Motor neuron (in vitro differentiated cells): ENCODE measurements at places on chromosomes 2 and 18.

DNA sequence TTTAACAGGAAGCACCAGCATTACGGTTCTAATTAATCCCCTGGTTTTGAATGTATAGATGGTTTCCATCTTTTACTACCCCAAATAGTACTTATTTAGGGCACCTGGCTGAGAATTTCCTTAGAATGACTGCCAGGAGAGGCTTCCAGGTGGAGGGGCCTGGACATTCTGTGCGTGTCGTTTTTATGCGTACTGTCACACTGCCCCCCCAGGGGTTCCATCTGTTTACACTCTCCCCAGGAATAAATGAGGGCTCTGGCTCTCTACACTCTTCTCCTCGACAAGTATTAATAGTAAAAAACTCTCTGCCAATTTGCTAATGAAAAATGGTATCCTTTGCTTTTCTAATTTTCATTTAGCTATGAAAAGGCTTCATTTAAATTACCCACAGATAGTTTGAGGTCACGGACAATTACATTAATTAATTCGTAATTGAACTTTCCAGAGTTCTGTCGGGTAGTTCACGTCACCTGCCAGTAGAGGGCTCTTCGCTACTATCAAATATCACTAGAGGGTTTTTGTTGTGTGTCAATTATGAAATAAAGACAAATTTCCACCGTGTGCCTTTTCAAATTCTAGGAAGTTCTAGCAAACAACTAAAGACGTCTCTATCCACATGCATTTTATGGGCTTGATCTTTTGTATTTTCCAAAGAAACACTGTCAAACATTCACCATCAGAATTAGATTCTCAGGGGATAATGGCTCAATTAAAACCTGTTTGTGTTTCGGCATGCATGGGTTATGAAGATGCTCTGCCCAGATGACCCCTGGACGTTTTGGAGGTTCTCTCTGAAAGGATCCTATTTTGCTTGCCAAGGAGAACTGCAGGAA is 88.8 kb upstream of the ASB18 start:
- peak; percentile 54 for ATAC-seq

GRCh38 chr2:105439141-105439540 is 40.3 kb upstream of the FHL2 start:
- ATAC-seq, result no peak

- peak; percentile 41 for ATAC-seq
These were observed 1.1 kb upstream of the KCNIP3 start for GRCh38 chr2:95296011-95296410.

DNA sequence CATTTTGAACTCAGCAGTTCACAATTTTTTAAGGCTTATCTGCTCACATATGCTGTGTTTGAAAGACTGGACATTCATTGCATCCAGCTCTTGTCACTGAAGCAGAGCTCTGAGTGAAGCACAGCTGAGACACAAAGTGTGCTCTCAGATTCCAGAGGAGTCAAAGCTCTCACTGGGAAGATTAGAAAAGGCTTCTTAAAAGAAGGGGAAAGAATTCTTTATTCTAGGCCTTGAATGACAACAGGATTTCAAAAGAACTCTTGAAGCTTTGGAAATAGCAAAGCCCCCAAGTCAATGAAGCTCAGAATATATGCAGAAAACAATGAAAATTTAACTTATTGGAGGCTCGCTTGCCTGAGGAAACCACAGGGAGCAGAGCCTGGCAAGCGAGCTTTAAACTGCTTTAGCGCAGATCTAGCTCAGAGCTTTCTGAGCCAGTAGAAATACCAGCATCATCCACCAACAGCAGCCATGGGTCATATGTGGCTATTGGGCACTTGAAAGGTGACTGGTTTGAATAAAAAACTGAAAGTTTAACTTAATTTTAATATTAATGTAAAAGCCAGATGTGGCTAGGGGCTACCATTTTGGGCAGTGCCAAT is 369.7 kb downstream of the OSR1 start:
- no peak for ATAC-seq

GRCh38 chr2:173091910-173092309 is 16.3 kb downstream of the MAP3K20 start:
- no peak for ATAC-seq

DNA sequence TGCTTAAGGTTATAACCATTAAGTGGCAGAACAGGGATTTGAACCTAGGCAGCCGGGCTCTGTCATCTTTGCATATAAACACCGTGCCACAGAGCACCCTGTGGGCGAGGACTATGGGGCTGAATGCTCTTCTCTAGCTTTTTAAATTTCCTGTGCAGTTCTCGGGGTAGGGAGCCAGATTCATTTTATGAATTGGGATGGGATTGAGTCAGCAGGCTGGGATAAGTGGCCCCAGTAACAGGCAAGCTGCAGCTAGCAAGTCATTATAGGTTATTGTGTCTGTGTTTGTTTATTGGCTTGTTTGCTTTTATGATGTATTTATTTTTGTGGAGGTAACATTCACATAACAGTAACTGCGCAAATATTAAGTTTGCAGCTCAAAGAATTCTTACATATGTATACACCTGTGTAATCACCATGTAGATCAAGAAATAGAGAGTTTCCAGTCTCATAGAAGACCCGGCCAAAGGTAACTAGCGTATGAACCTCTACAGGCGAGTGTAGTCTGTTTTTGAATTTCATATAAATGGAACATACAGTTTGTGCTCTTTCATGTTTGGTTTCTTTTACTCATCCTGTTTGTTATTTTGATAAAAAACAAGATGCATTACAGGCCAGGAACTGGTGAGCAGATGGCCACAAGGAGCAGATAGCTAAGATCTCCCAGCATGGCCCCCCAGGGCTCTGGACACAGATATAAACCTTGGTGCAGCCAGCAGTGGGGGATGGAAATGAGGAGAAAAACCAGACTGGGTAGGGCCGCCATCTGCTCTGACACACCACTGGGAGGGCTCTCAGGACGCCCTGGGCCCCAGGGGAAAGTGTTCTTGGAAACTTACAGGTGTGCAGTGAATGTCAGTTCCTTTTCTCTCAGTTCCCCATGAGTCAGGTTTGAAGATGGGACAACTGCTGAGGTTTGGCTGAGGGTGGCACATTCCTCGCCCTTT is 49.2 kb upstream of the GPR155 start:
- ATAC-seq, result no peak

DNA sequence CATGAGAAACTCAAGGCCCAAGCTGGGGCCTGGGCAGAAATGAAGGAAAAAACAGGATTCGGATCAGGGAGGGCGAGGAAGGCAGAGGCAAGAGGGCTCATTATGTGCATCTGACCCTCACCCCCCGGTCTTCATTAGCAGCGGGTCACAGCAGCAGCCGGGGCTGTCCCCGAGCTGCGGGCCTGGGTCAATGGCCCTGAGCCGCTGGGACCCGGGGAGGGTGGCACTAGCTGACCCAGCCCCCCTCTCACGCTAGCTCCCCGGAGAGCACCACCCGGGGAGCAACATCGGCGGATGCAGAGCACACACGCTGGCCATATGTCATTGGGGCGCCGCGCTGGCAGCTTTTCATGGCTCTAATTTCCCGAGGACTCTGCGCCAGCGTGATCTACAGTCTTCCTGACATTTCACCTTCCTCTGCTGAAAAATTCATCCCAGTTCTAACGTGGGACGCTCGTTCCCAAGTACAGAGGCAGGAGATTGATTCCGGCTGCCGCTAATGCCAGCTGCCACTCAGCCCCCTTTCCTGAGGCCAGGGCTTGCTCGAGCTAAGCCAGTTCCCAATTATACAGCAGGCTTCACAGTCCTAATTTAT is 63.7 kb downstream of the EIPR1 start:
- ATAC-seq, result peak; percentile 40

GRCh38 chr2:236600892-236601291 is 31.3 kb downstream of the ACKR3 start:
- ATAC-seq, result no peak

DNA sequence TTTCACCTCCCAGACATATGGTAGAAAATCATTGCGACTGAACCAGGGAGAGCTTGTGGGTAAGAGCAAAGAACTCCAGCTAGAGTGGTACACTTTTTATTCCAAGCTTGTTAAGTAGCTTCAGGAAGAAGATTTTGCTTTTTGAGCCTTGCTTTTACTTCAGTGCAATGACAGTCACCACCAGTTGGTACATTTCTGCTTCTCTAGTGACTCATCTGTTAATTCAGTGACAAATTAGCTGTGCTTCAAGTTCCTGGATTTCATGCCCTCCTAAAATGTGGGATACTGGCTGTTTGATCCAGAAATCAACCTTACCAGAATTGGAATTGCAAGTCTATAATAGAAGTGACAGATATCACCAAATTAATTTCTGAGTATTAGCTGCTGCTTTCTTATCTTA is 117.6 kb upstream of the TTN start:
- no peak for ATAC-seq

GRCh38 chr2:70523996-70524965 is 29.3 kb downstream of the TGFA start:
- no peak for ATAC-seq

GRCh38 chr2:460861-461260 is 173.0 kb upstream of the ALKAL2 start:
- no peak for ATAC-seq

GRCh38 chr2:8278709-8279354 is 403.0 kb upstream of the ID2 start:
- ATAC-seq, result no peak

GRCh38 chr2:51918113-51918512 is 886.2 kb upstream of the NRXN1 start:
- no peak for ATAC-seq

GRCh38 chr2:9310377-9310776 is 103.8 kb downstream of the ASAP2 start:
- ATAC-seq, result peak; percentile 85

GRCh38 chr2:86466306-86466705 is 25.1 kb downstream of the KDM3A start:
- no peak for ATAC-seq

GRCh38 chr2:20509770-20510490 is 63.1 kb downstream of the RHOB start:
- peak; percentile 97 for ATAC-seq

DNA sequence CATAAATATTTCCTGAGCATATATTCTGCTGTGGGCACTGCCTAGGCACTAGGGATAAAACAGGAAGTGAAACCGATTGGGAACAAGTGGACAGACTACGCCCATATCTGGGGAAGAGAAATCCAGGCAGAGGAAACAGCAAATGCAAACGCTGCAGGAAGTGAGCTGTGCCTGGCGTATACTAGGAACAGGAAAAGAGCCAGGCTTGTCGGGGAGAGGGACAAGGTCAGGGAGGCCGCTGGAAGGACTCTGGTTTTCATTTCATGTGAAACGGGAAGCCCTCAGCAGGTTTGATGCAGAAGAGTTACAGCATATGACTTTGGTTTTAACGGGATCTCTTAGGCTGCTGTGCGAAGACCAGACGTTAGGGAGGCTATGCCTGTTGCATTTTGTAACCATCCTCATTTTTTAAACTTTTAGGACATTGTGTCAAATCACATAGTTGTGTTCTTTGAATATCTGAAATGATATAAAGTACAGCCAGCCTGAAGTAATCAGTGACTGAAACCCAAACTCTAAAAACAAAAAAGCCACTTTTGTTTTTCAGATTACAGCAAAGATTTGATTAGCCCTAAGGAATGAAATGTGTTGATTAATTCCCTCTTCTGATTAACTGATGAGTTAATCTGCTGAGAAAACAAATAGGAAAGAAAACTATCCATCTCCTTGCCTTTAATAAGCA is 110.2 kb upstream of the PIEZO2 start:
- ATAC-seq, result no peak

DNA sequence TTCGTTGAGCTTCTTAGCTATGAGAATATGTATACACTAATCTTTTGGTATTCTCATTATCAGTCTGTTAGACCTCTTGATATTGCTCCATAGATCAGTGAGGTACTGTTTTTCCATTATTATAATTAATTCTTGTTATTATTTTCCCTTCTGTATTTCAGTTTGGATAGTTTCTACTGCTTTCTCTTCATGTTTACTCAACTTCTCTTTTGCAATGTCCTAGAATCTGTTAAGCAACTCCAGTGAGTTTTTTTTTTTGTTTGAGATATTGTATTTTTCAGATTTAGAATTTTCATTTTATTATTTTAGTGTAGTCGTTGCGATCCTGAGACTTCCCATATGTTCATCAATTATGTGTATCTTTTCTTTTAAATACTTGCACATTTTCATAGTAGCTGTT is 260.8 kb downstream of the SETBP1 start:
- ATAC-seq, result no peak

DNA sequence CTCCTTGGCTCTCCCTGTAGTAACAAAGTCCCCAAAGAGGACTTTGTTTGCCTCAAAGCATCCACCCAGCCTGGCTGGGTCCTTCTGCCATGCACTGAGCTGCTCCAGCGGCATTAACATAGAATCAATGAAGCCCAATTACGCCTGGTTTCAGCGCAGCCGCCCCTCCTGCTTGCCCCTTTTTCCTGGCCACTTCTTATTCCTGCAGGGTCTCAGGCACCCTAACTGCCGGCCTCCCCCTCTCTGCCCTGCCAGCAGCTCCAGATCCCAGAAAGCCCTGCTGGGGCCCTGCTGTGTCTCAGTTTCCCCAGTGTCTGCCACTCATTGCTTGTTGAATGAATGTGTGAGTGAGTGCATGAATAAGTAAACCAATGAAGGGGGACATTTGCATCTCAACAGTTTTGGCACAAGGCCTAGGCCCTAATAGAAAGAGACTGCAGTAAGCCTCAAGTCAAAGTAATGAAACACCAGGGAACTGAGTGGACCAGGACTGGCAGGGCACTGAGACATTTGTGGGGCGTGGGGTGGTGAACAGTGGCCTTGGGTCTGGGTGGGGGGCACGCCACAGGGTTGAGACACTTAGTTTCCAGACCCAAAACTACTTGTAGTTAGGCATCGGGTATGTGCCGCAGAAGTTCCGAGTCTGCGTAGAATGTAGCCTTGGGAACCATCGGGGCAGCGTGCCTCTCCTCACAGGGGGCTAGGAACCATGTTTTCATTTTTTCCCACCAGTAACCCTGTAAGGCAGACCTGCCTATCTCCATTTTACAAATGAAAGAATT is 60.6 kb downstream of the SMAD7 start:
- peak; percentile 38 for ATAC-seq

DNA sequence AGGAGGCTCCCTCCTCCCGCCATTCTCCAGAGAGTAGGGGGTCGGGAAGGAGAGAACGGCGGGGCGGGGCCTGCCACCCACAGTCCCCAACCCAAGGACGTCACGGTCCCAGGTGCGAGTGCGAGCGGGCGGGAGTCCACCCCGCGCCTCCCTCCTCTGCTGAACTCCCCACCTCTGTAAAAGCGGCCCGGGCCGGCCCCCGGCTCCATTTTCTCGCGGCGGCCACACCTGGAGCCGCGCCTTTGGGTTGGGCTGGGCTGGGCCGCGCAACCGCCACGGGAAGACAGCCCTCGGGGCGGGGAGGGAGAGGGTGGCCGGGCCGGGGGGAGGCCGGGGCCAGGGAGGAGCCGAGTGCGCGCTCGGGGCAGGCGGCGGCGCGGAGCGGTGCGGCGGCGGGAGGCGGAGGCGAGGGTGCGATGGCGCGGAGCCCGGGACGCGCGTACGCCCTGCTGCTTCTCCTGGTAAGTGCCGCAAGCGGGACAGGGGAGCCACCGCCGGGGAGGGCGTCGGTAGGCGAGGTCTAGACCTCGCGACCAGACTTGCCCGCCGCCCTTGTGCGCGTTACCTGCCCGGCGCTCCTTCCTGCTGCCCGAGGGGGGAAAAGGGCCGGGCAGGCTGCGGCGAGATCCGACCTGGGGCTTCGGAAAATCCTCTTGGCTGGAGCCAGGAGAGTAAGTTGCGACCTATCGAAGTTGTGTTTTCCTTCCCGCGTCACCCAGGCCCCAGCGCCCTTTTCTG is at the start of gene DSG2:
Gene DSG2 (plus strand): TSS at position 342 of the 738 bp plus-strand sequence. CDS start 75 bp downstream, at position 417.
- ATAC-seq, result peak; percentile 92

GRCh38 chr2:2271469-2271941 is 59.6 kb downstream of the MYT1L start:
- peak; percentile 83 for ATAC-seq
